ENCODE measurements at places on chromosomes 1 and 21. TPM values are rescaled to one million over a fixed set of nuclear protein-coding genes. Genes with fewer than 3 reads are reported as not detected.

- DNase-seq, result no peak
These were observed 448.5 kb downstream of the NUF2 start for GRCh38 chr1:163770265-163770664.

- DNase-seq, result no peak
These were observed 648 bp upstream of the TRAPPC3 start for GRCh38 chr1:36149973-36150295.

DNA sequence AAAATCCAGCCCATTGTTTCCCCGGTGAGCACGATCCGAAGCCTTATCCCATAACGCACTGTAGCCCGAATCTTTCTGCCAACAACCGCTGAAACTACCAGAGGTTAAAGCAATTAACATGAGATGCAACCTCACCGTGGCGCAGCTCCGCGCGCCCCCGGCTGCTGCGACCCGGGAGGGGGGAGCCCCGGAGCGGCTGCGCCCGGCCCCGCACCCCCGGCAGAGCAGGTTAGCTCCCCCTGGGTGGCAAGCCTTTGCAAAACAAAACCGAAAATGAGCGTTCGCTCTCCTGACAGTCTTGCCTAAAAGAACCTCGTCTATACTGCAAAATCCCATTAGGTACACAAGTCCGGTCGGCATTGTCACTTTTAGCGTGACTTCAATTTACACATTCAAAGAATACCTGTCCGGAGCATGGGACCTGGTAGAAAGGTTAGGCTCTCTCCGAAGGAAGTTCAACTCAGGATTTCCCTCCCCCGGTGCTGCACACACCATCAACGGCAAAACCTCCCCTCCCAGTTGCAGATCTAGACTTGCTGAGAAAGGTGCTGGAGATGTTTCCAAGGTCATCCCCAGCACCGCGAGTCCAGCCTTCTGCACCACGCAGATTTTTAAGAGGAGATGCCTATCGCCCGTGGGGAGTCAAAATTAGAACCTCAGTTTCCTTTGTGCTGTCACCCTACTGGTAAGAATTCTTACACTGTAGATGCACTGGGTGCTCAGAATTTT is 107.5 kb downstream of the ZNF281 start:
- DNase-seq, result peak; percentile 36

DNA sequence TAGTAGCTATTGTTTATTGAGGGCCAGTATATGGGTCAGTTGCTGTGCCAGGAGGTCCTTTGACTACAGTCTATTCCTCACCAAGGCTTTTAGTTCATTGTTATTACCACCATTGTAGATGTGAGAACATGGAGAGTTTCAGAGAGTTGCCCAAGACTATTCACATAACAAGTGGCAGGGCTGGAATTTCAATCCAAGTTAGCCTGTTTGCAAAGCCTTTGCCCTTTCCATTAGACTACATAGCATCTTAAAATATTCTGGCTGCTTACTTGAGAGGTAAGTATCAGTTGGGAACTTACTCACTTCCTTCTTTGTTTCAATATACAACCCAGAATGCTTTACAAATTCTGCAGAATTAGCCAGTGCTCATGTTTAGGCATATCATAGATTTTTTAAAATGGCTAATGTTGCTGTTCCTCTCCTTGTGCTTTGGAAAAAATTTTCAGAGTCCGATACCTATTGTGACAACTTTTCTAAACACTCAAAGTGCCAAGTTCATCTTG is 141.2 kb downstream of the FGGY start:
- DNase-seq, result no peak

DNA sequence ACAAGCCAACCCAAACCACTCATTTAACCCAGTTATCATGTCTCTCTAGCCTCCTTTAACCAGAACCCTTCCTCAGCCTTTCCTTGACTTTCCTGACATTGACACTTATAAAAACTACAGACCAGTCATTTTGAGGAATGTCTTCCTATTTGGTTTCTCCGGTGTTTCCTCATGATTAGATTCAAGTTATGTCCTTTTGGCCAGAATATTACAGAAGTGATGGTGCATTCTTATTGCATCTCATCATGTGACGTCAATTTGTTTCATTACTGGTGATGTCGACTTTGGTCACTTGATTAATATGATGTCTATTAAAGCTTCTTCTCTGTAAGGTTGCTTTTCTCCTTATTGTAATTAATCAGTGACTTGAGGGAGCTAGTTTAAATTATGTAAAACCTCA is 6.1 kb upstream of the RCSD1 start:
- no peak for DNase-seq

DNA sequence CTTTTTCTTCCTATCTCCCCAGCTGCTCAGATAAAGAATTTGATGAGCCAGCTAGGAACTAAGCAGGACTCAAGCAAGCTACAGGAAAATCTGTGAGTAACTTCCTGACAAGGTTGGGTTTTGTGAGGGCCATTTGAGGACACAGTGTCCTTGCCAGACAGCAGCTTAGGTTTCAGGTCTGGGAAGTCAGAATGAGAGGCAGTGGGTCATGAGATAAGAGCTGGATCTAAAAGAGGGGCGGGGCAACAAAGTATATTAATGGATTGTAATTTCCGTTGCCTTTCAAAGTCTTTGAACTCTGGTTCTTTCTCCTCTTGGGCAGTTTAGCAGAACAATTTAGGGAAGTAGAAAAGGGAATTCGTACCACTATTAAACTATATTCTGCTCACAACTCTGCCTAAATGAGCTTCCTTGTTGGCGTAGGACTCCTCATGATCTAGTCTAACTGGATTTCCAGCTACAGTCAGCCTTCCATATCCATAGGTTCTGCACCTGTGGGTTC is 16.6 kb downstream of the STX12 start:
- DNase-seq, result no peak

DNA sequence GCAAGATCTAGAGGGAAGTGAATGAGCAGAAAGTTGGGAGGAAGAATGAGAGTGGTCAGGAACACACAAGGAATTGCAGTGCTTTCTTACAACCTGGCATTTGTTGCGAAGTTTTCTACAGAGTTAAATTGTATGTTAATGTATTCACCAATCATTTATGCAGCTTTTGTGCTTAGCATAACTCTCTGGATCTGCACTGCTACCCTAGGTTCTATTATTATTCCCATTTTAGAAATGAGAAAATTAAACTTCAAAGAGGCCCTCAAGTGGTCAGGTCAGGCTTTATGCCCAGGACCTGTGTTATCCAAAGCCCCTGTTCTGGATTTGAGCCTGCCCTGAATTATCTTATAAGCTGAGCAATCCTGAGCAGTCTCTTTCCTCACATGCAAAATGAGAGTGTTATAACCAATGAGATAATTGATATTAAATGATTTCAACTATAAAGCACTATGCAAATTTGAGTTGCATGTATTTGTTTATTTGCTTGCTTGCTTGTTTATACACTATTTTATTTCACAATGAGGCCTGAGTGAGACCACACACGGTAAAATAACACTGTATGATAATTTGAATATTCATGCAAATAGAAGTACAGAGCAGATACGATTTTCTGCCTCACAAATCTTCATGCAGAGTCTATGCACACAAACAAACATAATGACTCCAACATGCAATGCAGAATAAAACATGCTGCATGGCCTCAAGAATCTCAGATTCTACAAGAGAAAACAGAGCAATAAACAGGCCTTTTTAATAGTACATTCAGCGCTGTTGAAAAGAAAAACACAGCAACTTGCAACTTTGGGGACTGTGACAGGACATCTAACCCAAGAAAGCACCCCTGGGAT is 323.0 kb downstream of the PLPP3 start:
- no peak for DNase-seq

GRCh38 chr1:203069030-203069747 is 16.6 kb downstream of the MYOG start:
- no peak for DNase-seq

GRCh38 chr1:172246521-172247390 is 173.7 kb upstream of the C1orf105 start:
- no peak for DNase-seq

GRCh38 chr1:35932941-35933340 is 2.0 kb downstream of the AGO3 start:
- DNase-seq, result no peak

DNA sequence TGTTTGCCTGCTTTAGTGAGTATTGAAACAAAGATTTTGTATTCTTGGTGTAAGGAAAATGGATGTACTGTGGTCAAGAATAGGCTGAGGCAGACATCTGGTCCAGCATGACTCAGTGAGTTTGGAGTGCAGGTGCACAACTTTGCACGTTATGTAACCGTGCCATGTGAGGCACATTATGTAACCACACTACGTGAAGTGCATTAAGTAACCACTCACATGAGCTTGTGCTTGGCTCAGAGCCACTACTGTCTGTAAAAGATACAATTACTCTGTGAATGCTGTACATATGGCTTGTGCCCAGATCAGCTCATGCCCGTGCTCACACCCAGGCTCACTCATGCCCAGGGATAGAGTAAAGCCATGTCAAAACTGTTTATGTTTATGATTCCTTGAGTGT is 216.8 kb downstream of the CTH start:
- peak; percentile 35 for DNase-seq

DNA sequence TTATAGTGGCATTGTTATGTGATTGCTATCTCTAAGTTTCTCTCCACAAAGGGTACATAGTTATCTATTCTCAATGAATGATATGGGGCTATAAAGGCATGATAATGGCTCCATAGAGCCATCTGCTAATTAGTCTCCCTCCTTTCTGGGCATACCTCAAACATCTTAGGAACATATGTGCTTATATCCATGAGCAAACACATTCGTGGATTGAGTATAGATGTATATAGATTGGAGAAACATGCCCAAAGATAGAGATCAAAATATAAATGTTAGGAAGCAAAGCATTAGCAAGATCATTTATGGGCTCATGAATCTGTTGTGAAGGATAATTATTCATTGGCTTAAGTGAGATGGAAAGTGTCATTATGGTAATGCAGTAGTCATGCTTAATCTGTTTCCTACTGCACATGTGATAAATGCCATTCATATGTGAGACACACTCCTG is 155.8 kb upstream of the UBE2U start:
- no peak for DNase-seq

GRCh38 chr1:66503841-66504470 is 30.0 kb upstream of the SGIP1 start:
- peak; percentile 22 for DNase-seq

DNA sequence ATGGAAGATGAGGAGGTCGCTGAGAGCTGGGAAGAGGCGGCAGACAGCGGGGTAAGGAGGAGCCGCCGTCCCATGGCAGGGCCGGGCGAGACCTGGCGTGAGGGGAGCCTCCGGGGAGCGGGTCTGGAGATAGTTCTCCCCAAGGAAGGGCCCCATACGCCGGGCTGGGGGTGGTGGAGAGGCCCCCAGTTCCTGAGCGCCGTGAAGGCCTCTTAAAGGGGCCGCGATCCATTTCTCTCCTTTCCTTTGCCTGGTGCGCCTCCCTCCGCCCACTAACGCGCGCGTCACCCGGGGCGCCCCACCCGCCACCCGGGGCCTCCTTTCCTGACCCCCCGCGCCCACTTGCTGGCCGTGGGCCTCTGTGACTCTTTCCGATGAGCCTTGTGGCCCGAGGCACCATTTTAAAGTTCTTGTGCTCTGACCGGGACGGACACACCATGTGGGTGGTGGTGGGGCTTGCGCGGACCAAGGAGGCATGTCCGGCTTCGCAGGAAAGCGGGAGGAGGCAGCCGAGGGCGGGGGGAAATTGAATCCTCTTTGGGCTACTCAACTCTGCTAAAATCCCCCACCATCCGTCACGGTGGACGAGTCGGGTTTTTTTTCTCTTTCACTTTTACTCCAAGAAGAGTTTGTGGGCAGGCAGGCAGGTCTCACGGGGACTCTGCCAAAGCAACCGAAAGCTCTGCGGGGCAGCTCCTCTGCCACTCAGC is 371 bp downstream of the SZRD1 start:
- peak; percentile 50 for DNase-seq

DNA sequence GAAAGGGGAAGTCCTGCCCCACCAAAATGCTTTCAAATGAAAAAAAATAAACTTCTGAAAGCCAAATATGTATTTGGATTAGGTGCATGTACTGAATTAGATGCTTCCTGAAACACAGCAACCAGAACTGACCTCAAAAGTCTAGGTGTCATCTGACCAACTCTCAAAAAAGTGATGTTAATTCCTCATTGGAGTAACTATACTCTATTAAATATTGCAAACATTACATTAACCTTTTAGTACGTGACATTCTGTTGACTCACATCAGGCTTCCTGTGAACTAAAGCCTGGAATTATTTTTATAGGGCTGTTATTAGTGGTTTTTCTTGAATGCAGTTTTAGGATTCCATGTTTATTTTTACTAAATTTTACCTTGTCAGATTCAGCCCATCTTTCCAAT is 73.5 kb downstream of the ASTN1 start:
- no peak for DNase-seq

GRCh38 chr21:39867198-39867650 is at the start of gene PCP4:
Gene PCP4 (plus strand): TSS chr21:39867438. CDS start chr21:39867502, 64 bp downstream.
- peak; percentile 46 for DNase-seq

DNA sequence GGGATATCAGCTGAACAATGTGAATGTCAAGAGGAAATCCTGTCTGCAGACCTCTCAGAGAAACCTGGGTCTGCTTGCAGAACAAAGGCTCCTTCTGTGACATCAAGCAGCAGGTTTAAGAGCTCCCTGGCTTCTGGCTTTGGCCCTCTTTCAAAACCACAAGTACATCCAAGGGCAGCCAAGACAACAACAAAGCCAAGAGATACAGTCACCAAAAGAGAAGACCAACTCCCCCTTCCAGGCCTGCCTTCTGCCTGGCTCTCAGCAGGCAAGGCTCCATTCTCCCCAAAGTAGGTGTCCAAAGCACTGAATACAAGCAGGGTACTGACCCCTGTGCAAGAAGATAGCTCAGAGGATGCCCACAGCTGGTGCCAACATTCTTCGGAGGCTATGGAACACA is 11.5 kb downstream of the BCAR3 start:
- DNase-seq, result peak; percentile 50

DNA sequence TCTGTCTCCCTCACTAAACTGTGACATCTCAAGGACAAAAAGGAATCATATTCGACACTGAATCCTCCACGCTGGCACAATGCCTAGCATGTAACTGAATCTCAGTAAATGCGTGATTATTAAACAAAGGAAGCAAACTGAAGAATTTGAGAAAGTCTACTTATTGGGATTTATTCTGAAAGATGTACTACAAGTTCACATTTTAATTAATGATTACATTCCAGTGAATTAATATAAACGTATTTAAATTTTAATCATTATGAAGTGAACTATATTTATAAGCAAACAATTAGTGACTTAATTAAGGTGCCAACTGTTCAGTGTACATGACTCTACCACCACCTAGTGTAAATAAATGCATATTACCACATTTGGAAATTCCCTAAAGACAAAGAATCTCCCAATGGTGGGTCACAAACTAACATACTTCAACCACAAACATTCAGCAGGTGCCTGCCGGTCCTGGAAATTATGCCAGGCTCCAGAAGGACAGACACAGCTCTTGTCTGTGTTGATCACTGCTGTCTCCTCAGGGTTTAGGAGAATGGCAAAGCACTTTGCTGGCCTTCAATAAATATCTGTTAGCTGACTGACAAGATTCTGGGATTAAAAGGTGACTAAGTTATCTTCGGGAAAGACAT is 56.3 kb downstream of the SMYD3 start:
- DNase-seq, result no peak

- peak; percentile 12 for DNase-seq
These were observed 19.9 kb downstream of the NIBAN1 start for GRCh38 chr1:184954232-184954995.

ACTL8 gene
- 0.55 TPM for total RNA-seq

ALX3 gene
- not detected for total RNA-seq

NTRK1 gene
- not detected for total RNA-seq

CYYR1 gene
- not detected for total RNA-seq
